ENCODE measurements at places on chromosomes 3 and 15. TPM values are rescaled to one million over a fixed set of nuclear protein-coding genes. Genes with fewer than 3 reads are reported as not detected.

DNA sequence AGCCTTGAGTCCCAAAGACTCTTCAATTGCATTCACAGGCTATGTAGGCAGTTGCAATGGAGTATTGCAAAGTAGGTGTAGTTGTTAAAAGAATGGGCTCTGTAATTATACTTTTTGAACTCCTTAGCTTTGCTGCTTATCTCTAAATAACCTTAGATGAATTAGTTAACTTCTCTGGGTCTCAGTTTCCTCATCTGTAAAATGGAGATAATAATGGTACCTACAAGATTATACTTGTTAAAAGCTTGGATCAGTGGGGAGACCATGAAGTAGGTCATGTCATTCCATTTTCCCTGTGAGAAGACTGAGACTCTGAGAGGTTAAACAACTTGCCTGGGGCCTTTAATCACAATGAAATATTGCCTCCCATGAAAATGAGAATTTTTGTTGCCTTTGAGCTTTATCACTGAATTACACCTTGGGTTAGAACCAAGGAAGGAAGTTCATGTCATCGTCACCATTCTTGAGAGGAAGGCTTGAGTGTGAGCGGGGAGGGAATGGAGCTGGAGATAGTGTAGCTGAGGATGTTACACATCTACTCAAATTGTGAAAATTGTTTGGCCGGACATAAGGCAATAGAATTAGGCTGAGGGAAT lies 38.1 kb downstream of the CTDSPL start:
- no peak for DNase-seq

GRCh38 chr3:127816783-127817405 lies 5.4 kb downstream of the MGLL start:
- no peak for DNase-seq

- DNase-seq, result no peak
Measured at GRCh38 chr15:76393614-76394013, 57.0 kb downstream of the ISL2 start.

DNA sequence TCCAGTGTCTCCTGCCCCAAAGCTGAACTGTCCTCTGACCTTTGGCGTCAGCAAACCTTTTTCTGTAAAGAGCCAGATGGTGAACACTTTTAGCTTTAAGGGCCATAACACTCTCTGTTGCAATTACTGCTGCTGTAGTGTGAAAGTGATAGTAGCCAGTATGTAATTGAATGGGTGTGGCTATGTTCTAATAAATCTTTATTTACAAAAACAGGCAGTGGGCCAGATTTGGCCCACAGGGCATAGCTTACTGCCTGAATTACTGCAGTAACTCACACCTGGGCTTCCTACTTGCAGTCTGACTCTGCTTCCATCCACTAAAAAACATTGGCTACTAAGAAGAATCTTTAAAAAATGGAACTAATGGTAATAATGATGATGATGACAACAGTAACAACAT lies 68.0 kb upstream of the SLC6A11 start:
- DNase-seq, result no peak

DNA sequence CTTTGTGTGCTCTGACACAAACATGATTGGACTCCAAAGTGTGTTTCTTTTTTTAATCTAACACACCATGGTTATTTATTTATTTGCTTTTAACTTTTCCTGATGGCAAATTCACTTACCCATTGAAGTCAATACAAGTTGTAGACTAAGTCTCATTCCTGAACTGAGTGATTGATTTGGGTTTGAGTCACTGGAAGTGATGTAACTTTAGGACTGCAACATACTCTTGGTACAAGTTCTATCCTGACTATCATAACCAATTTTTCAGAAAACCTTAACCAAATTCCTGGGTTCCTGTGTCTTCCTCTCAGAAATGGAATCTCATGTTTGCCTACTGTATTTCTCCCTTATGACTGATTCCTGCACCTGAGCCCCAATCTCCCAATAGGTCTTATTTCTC lies 590.0 kb upstream of the ROBO1 start:
- no peak for DNase-seq

GRCh38 chr15:73732930-73733329 lies 20.2 kb downstream of the INSYN1 start:
- no peak for DNase-seq

- DNase-seq, result no peak
Measured at GRCh38 chr15:63090472-63090871, 31.2 kb upstream of the LACTB start.

DNA sequence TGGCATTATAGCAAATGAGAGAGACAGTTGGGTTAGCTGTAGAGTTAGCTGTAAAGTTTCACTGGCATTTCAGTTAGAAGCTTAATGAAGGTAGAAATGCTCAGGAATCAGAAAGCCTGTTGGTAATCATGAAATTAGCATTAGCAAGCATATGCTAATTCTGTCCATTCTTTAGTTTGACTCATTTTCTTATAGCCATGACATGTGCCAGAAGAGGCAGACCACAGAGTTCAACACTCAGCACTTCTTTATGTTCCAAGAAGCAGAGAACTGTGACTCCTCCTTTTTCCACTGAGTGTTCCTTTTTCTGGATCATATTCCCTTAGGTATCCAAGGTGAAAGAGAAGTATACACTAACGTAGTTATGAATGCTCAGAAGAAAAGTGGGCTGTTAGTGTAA lies 276.2 kb upstream of the SGO1 start:
- DNase-seq, result no peak

- no peak for DNase-seq
Measured at GRCh38 chr3:39637807-39638206, 170.3 kb downstream of the MOBP start.

GRCh38 chr3:138186803-138187295 lies 252 bp upstream of the ARMC8 start:
- DNase-seq, result peak; percentile 96

DNA sequence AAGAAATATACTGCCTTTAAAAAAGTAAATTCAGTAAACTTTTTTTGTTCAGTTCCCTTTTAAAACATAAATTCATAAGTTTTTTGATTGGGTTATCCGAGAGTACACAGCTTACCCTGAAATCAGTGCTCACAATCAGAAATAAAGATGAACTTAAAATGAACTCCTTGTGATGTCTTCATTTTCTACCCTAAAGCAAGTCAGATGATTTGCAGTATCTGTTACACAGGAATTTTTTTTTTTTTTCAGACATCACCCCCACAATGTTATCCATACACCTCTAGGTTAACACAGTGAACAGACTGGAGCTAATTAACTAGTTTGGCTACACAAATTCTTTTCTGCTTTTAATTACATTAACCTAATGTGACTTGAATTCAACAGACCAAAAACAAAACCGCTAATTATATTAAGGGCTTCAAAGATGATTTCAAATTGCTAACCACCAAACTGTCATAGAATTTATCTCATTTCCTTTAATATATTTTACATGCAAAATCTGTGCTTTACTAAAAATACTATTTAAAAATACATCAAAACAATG lies 1042.0 kb downstream of the ROBO1 start:
- DNase-seq, result no peak

DNA sequence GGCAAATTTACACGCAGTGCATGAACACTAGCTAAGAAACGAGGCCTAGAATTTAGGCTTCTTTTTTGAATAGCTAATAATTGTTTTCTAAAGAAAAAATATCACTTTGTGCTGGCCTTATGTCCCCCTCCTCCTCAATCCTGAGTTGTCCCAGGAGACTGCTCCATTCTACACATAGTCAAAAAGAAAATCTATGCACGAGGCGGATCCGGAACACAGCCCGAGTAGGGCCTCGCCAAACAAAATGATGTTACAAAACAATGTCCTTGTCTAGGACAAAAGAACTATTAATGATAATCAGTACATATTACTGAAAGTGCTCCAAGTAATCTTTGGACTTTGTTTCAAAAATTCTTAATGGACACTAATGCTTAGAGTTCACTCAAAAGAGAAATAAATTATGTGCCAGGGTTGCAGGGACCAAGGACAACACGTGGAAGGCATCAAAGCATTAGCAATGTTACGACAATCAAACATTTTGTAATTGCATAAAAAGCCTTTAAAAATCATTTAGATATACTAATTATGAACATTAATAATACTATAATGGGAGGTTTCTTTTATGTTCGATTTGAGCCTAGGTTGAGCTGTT lies 206.5 kb upstream of the ICE2 start:
- no peak for DNase-seq

Gene CD80
- 0.27 TPM for total RNA-seq

Gene SCN11A
- total RNA-seq, result 2.9 TPM

Gene C3orf20
- not detected for total RNA-seq

Gene KLHL6
- 2.0 TPM for total RNA-seq

Gene HCN4
- total RNA-seq, result not detected

Gene RTP3
- not detected for total RNA-seq

Gene STRIT1
- not detected for total RNA-seq

Measured in sigmoid colon (tissue), 7 donors.